ENCODE measurements at places on chromosomes 5 and 9.

- DNase-seq: no peak
Observed at GRCh38 chr5:142686210-142686734, 382 bp upstream of the FGF1 start.

DNA sequence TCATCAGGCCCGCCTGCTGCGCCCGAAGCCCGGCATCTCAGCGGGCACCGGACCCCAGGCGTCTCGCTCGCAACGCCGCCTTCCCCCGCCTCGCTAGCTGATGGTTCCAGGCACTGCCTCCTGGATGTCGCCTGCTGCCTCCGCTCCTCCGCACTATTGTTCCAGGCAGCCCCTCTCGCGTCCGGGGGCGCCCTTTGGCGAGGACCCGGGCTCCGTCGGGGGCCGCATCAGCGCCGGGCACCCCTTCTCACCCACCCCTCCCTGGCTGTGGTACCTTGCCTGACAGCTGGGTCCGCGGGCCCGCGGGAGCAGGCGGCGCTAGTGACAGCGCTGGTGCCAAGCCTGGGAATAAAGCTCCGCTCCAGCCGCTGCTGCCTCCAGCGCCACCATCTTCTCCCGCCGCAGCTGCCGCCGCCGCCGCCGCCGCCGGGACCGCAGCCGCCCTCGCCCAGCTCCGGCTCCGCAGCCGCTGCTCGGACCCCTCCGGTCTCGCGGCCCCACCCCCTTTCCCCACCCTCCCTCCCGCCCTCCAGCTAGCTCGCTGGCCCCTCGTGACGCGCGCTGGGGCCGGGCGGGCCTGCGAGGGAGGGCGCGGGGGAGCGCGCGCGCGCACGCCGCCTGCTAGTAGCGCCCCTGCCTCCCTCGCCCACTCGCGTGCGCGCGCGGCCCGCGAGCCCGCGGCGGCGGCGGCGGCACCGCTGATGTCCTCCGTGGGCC, at the start of gene APBA1:
TSS of gene APBA1 (minus strand) at position 493 of the 717 bp plus-strand sequence.
- DNase-seq: peak; percentile 65

GRCh38 chr9:89437772-89438171, 60.1 kb downstream of the SEMA4D start:
- DNase-seq: no peak

GRCh38 chr5:136203303-136203922, 10.5 kb upstream of the SMIM32 start:
- no peak for DNase-seq

DNA sequence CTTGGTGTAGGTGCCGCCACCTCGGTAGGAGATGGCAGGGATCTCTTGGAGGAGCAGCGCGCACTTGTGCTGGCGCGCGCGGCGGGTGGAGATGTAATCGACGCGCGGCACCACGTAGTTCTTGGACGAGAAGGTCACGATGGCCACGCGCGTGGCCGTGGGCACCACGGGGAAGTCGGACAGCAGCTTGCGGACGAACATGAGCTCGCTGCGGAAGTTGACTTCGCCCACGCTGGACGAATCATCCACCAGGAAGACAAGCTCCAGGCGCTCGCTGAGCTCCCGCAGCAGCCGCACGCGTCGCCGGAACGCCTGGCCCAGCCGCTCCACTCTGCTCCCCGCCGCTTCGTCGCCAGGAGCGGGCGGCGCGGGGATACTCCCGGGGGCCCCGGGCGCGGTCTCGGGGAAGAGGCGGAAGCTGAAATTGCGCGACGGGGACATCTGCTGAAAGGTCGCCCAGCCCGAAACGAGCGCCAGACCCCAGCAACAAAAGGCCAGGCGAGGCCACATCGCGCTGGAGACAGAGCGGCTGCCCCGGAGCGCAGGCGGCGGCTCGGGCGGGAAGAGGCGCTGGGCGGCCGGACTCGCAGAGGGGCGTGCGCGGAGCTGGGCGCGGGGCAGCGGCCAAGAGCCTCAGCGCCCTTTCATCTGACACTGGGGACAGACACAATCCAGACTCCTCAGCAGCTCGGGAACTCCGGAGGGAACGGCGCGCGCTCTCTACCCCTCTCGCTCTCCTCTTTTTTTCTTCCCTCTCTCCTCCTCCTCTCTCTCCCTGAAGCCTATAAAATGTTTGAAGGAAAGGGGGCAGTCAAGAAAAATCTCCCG, at the start of gene SVEP1:
TSS of gene SVEP1 (minus strand) at position 708 of the 828 bp plus-strand sequence. CDS start at position 510, 198 bp downstream.
- no peak for DNase-seq

DNA sequence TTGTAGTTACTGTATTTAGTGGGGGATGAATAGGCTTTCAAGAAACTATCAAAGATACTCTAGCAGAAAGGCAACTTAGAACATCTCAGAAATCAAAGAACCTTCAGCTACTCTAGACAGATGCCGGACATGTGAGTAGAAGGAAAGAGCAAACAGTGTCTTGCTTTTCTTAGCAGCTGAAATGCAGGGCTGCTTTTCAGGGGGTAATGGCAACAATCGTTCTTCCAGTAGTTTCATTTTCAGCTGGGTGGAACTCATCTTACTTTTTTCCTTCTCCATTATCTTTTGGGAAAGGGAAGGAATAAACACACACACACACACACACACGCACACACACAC, 281.6 kb downstream of the CRB2 start:
- no peak for DNase-seq

- DNase-seq: no peak
Observed at GRCh38 chr5:128208436-128208835, 124.9 kb downstream of the SLC12A2 start.

- no peak for DNase-seq
Observed at GRCh38 chr5:74021126-74021525, 395.1 kb downstream of the ARHGEF28 start.

DNA sequence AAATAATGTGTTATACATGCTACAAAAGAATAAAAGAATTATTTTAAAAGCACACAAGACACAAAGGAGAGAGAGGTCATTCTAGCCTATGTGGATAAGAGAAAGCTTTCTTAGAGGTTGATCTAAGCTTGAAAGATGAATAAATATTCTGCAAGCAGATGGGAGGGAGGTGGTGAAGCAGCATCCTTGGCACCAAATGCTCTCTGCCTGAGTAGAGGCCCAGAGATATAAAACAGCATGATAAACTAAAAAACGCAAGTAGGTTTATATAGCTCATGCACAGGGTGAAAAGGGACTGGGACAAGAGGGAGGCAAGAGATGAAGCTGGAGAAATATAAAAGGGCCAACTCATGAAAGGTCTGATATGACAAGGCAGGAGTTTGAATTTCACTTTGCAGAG, 283.2 kb upstream of the POU5F2 start:
- no peak for DNase-seq

DNA sequence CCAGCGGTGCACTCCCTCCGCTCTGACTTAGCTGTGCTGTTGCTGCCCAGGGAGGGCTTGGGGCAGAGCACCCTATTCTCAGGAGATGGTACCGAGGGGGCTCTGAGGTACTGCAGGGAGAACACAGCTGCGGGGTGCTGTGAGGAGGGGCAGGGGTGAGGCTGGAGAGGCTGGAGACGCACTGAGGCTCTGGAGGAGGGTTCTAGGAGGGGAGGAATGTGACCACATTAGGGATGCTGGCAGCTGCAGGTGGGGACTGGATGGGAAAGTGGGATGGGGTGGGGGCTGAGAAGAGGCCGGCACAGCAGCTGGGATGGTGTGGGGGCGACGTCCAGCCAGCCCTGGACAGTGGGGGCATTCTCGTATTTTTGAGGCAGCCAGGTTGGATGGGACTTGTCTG, 20.9 kb downstream of the NCS1 start:
- no peak for DNase-seq

- DNase-seq: no peak
Observed at GRCh38 chr5:159155960-159156359, 53.4 kb downstream of the RNF145 start.

- no peak for DNase-seq
Observed at GRCh38 chr9:12464400-12464799, 228.8 kb upstream of the TYRP1 start.

DNA sequence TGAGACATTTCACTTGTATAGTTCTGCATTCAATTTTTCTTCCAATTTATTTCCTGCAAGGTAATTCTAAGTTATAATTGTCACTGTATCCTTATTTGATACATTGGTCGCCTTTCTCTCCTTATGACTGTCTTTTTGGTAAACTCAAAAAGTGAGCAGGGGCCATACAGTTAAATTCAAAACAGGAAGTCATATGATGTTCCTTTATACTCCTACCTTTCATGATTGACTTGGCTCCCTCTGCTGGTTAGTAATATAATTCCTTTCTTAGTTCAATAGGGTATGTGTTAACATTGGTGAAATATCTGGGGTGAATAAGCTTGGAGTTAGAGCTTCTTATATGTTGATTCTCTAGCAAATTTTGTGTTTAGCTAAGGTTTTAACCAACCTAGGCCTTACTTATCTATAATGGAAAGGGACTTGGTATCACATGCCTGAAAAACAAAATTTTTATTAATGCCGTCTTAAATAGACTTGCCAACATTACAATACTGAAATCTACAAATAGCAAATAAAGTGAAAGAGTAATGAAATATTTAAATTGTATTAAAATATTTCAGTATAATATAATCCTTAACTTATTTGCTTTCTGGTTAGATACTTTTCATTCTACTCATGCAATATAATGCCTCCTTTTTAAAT, 6.0 kb upstream of the NIPBL start:
- DNase-seq: no peak

DNA sequence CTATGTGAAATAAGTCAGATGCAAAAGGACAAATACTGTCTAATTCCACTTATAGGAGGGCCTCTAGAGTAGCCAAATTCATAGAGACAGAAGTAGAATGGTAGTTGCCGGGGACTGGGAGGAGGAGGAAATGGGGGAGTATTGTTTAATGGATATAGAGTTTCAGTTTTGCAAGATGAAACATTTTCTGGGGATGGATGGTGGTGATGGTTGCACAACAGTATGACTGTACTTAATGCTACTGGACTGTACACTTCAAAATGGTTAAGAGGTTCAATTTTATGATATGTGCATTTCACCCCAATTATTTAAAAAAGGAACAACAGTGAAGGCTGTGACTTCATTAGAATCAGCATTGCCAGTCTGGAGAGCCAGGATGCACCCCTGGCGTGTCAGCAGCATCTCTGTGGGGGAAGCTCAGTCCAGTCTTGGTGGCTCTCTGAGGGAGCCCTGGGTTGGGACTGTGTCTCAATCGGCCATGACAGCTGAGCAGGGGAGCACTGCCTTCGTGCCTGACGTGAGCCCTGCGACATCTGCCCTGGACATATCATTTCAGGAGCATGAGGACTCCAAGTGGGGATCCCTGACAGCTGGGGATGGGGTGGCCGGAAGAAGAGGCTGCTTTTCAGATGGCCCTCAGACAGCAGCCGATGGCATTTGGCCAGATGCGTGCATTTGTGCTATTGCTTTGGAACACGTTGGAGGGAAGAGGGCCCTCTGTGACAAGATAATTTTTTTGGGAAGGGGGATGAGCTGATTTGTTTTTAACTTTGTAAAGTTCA, 130.8 kb upstream of the STC2 start:
- DNase-seq: no peak

Measured in activated naive CD8-positive, alpha-beta T cell treated with anti-CD3 and anti-CD28 coated beads, Interleukin-2, amount 10 ng/mL, durations not matched to agents 7 days and 5 days (primary cell).